GM20000 (cell line): ENCODE measurements at places on chromosomes 7 and 10.
A peak's percentile ranks its signal among the peaks of the same experiment; 100 is the strongest.

- DNase-seq, result no peak
Measured at GRCh38 chr7:1994931-1995330, 237.8 kb downstream of the MAD1L1 start.

GRCh38 chr7:16960337-16960965 is 78.7 kb upstream of the AGR3 start:
- no peak for DNase-seq

DNA sequence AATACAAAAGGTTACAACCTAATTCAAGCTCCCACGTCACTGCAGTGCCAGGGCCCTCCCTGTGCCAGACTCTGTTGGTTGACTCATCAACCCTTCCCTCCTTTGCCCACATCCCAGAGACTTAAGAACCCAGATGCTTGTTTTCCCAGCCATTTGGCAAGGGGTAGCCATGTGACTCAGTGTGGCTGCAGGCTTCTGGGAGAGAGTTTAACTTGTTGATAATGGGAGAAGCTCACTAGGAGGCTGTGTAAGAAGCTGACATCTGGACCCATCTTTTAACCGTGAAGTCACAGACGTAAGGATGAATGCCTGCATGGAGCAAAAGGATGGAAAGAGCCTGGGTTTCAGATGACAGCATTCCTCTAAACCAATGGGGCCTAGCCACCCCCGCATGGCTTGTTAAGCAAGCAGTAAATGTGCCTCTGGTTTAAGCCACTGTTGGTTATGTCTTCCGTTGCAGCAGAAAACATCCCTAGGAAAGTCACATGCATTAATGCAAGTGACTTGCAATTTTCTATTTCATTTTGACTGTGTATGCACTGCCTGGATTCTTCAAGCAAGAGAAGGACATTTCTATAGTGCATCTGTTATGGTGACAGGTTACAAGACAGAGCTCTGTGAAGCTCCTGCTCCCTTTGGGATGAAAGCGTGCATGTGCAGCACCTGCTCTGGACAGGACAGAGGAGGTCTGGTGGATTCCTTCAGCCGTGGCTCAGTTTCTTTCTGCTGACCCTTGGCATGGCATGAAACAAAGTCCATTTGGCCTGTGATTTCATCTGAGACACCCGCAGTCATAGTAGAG is 57.5 kb upstream of the CREB5 start:
- no peak for DNase-seq

GRCh38 chr10:84943541-84943940 is 615.2 kb downstream of the CCSER2 start:
- DNase-seq, result no peak

DNA sequence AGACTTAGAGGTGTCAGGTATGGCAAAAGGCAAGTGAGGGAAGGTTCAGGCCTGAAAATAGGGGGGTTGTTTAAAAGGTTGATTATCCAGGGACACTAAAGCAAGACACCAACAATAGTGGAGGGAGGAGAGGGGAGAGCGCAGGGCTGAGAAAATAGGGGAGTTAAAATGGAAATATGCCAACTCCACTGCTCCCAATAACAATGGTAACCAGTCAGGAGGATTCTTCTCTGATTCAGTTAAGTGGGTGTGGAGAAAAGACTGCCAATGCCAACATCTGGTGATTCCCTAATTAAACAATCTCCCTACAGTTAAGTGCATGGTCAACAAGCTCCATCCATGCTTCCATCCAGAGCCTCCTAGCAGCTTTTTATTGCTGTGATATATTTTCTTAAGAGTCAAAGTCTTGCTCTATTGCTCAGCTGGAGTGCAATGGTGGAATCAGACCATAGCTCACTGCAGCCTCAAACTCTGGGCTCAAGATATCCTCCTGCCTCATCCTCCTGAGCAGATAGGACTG is 183.3 kb downstream of the JAZF1 start:
- DNase-seq, result no peak

- DNase-seq, result no peak
Measured at GRCh38 chr7:25857376-25858067, 294.5 kb upstream of the NFE2L3 start.

- peak; percentile 50 for DNase-seq
Measured at GRCh38 chr10:31808258-31809218, 120.1 kb downstream of the ARHGAP12 start.
